Thymus (tissue), 14 donors: ENCODE measurements at places on chromosomes 4 and X.

- no peak for DNase-seq
Measured at GRCh38 chr4:41260116-41260733, 3.5 kb downstream of the UCHL1 start.

- peak; percentile 10 for DNase-seq
Measured at GRCh38 chr4:109969919-109970318, 57.2 kb downstream of the EGF start.

- no peak for DNase-seq
Measured at GRCh38 chrX:72041871-72042851, 89.6 kb downstream of the RTL5 start.

GRCh38 chr4:14087921-14088320 is 460.4 kb upstream of the BOD1L1 start:
- no peak for DNase-seq

GRCh38 chr4:57591073-57591472 is 480.9 kb upstream of the IGFBP7 start:
- no peak for DNase-seq

DNA sequence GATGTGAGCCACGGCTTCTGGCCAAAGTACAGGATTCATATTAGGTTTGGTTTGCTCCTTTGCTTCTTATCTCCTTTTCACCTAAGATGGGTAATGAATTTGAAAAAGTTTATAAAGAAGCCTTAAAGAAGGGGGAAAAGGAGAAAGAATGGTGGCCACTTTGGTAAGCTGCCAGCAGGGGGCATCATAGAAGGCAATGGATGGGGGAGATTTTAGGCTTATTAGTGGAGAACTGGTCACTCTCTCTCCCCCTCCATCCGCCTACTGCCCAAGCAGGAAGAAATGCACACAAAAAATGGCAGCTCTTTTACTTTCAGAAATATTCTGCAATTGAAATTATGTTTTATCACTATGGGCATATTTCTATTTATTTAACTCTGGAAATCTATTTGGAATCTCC is 32.0 kb downstream of the SPARCL1 start:
- no peak for DNase-seq

- no peak for DNase-seq
Measured at GRCh38 chr4:166222271-166222670, 349.2 kb downstream of the TLL1 start.

GRCh38 chr4:180240670-180241069 is 2002.5 kb upstream of the TENM3 start:
- no peak for DNase-seq

DNA sequence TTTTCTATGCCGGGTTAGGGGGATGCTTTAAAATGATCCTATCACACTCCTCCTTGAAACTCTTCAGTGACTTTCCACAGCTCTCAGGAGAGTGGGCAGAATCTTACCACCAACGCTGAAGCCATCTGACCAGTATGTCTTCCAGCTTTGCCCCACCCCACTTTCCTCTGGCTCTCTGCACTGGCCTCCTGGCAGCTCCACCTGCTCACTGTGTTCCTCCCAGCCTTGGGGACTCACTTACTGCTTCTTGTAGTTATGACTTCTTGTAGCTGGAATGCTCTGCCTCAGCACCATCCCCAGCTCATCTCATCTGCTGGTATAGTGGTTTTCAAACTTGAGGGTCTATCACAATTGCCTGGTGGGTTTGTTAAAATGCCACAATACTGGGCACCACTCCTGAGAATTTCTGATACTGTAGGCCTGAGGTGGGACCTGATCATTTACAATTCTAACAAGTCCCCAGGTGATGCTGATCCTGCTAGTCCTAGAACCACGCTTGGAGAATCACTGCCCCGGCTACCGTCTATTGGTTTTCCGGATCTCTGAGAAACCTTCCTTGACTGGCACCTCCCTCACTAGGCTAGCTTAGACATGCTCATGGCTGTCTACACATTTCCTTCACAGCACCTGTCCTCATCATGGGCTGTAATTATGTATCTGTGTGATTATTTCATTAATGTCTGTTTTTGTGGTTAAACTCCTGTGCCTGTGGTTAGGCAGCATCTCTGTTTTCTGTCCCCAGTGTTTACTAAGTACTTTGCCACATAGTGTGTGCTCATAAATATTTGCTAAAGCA is 152.2 kb downstream of the MGST2 start:
- DNase-seq, result no peak

GRCh38 chrX:154020536-154021115 is 924 bp upstream of the IRAK1 start:
- DNase-seq, result no peak

DNA sequence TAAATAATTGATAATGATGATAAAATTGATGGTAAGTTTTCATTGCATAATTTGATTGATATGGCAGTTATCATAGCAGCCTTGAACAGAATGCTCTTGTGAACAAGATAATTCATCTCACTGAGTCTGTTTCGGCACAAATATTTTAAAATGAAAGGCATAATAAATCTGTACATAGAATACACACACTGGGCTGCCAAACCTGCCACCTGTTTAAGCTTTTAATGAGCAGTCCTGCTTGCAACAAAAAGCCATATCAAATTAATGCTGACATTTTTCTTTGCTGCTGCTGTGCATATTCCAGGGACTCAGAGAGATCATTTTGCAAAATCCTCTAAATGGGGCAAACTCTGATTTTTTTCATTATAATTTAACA is 201.1 kb downstream of the ARHGAP24 start:
- DNase-seq, result no peak

DNA sequence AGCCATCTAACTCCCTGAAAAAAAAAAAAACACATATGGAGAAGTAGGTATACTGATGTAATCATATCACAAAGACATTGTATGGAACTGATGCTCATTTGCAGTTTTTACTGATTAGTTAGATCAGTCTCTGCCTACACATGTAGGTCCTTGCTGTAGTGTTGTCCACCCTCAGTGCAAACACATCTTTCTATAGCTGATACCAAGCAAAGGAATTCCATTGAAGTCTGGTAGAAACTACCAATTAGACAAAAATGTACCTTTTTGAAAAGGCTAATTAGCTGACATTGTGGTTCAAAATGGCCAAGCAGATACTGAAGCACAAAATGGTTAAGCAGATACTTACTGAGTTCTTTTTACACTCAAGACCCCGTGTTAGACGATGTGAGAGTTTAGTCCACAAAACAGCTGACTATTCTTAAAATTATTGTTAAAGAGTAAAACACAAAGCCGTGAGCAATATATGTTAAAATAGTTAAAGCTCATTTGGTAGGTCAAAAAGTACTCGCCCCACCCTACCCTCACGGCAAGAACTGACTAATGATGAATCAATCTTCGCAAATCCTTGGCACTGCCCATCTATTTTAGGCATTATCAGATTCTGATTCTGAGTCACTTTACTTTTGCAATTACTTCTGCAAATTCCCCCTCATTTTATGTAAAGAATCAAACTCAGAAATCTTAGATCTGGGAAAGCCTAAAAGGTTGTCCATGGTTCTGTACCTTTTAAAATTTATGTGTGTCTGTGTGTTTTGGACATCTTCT is 40.4 kb downstream of the COL4A6 start:
- no peak for DNase-seq

DNA sequence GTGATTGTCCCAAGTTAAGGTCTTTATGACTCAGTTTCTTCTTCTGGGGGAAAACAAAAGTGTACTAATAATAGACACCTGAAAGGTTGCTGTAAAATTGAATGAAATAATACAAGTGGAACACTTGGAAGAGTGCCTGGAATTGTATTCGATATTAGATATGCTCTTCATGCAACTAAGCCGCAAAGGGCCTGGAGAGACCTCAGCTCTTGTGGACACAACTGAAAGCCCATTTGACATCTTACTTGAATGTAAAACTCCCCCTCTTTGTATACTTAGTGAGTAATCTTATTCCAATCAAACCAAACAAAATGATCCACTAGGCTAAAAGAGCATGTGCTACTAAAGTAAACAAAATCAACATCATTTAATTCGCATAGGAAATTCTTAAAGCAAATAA is 511 bp upstream of the MAP9 start:
- DNase-seq, result no peak
